ENCODE measurements at places on chromosomes 2 and 18. TPM values are rescaled to one million over a fixed set of nuclear protein-coding genes. Genes with fewer than 3 reads are reported as not detected.

Gene MAP3K19
- total RNA-seq = not detected

Gene B3GNT7
- 3.0 TPM for total RNA-seq

Gene FAP
- not detected for total RNA-seq

Gene DNAH7
- 1.4 TPM for total RNA-seq

Gene AMER3
- not detected for total RNA-seq

Gene CNRIP1
- 2.2 TPM for total RNA-seq

Gene MC4R
- not detected for total RNA-seq

Gene SERPINB11
- total RNA-seq = 0.17 TPM
